Sigmoid colon (tissue), 7 donors: ENCODE measurements at places on chromosomes 13 and 19. TPM values are rescaled to one million over a fixed set of nuclear protein-coding genes. Genes with fewer than 3 reads are reported as not detected.

- no peak overlapping the region for H3K4me3 ChIP-seq
- peaks cover 8% of the 10 kb centered on the region for H3K27me3 ChIP-seq
- peaks cover 3% of the 10 kb centered on the region for H3K36me3 ChIP-seq
- peaks cover 13% of the 10 kb centered on the region for H3K4me1 ChIP-seq
Observed at GRCh38 chr19:2726904-2727639, 5.9 kb upstream of the DIRAS1 start.

GRCh38 chr13:99757756-99758459 lies 213.7 kb downstream of the ZIC5 start:
- no peaks in the 10 kb centered on the region for H3K36me3 ChIP-seq
- H3K4me1 ChIP-seq: no peaks in the 10 kb centered on the region
- H3K27me3 ChIP-seq: no peaks in the 10 kb centered on the region
- DNase-seq: no peak

GRCh38 chr13:99133230-99133629 lies 67.4 kb upstream of the UBAC2 start:
- H3K27ac ChIP-seq: no peak overlapping the region
- H3K4me1 ChIP-seq: no peaks in the 10 kb centered on the region
- H3K27me3 ChIP-seq: no peaks in the 10 kb centered on the region
- H3K4me3 ChIP-seq: no peak overlapping the region
- no peak for DNase-seq

- H3K4me3 ChIP-seq: no peak overlapping the region
- peaks cover 29% of the 10 kb centered on the region for H3K27me3 ChIP-seq
- peak; percentile 86 for DNase-seq
- no peak overlapping the region for H3K27ac ChIP-seq
Observed at GRCh38 chr19:55088543-55089341, 13.1 kb downstream of the EPS8L1 start.

DNA sequence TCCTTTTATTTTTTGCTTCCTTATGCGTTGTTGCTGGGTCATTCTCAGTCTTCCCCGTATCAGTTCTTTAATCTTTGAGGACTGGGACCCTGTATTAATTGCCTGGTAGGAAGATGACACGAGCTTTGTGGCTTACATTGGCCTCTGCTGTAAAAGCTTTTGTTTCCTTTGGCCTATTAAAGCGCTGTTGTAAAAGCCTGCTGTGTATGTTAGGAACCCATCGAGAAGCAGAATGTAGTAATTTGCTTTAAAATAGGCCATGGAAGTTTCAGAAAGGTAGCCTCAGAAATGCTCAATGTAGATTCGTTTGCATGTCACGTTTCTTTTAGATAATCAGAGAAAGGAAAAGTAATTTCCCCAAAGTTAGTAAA lies 257.5 kb upstream of the STARD13 start:
- peak overlapping the region; percentile 34 for H3K4me3 ChIP-seq
- no peak for DNase-seq
- H3K36me3 ChIP-seq: no peaks in the 10 kb centered on the region
- H3K27me3 ChIP-seq: no peaks in the 10 kb centered on the region

SLITRK5 gene
- 0.54 TPM for total RNA-seq

TTC9B gene
- total RNA-seq: not detected

GRCh38 chr13:28041031-28041461 lies 52.6 kb upstream of the URAD start:
- no peaks in the 10 kb centered on the region for H3K27me3 ChIP-seq
- no peaks in the 10 kb centered on the region for H3K4me1 ChIP-seq
- no peak overlapping the region for H3K27ac ChIP-seq
- no peak for DNase-seq

DNA sequence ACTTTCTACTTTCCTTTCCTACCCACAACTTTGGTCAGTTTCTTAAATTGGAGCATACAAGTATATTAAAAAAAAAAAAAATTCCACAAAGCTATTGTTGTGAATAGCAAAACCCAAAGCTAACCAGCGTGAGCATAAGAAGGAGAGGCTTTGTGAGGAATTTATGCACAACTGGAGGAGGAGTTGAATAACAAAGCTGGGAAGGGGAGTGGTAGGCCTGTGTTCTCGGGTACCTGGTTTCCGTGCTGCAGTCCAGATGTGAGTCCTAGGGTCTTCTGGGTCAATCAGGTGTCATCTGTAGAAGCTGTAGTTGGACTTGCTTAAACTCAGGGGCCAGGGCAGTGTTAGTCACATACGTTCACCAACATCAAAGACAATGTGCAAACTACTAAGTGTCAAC lies 422.5 kb upstream of the SGCG start:
- H3K36me3 ChIP-seq: no peaks in the 10 kb centered on the region
- no peak overlapping the region for H3K4me3 ChIP-seq
- H3K27ac ChIP-seq: no peak overlapping the region
- H3K27me3 ChIP-seq: no peaks in the 10 kb centered on the region

SNRPD2 gene
- 237 TPM for total RNA-seq

DNA sequence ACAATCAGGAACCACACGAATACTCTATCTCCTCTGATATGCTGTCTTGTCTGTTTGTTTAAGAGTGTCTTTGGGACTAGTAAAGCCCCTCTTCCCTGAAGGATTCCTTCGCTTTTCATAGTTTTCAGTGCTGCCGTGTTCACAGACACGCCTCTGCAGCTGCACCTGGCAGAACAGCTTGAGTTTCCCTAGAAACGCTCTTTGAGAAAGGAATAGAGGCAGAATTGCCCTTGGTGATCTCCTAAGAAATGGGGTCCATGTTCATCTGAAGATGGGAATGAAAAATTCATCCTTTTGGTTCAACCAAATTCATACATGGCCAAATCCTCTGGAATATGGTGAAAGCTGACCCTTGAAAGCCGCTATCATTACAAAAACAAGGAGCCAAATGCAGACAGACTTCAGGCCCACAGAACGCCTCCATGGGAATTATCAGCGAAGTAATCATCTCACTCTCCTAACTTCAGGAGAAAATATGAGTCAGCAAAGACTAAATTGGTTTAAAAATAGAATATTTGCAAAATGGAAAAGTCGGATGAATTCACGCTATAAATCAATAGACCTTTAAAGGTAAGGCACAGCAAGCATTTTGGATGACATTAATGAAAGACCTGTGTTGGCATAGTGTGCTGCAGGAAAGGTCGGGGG lies 5.5 kb downstream of the SACS start:
- no peaks in the 10 kb centered on the region for H3K36me3 ChIP-seq
- H3K4me1 ChIP-seq: peaks cover 54% of the 10 kb centered on the region
- peak overlapping the region; percentile 9 for H3K4me3 ChIP-seq
- no peak for DNase-seq

VAV1 gene
- 4.6 TPM for total RNA-seq

FAM83E gene
- not detected for total RNA-seq

GRCh38 chr19:32581705-32582179 lies 752 bp downstream of the PDCD5 start:
- no peaks in the 10 kb centered on the region for H3K4me1 ChIP-seq
- no peak for DNase-seq
- peak overlapping the region; percentile 86 for H3K27ac ChIP-seq
- no peaks in the 10 kb centered on the region for H3K27me3 ChIP-seq
- no peaks in the 10 kb centered on the region for H3K36me3 ChIP-seq

GRCh38 chr19:49761249-49761624 lies 1.9 kb downstream of the TSKS start:
- H3K4me3 ChIP-seq: no peak overlapping the region
- H3K4me1 ChIP-seq: peaks cover 7% of the 10 kb centered on the region
- H3K36me3 ChIP-seq: no peaks in the 10 kb centered on the region
- H3K27me3 ChIP-seq: no peaks in the 10 kb centered on the region

CRLF1 gene
- total RNA-seq: 28.5 TPM

DNA sequence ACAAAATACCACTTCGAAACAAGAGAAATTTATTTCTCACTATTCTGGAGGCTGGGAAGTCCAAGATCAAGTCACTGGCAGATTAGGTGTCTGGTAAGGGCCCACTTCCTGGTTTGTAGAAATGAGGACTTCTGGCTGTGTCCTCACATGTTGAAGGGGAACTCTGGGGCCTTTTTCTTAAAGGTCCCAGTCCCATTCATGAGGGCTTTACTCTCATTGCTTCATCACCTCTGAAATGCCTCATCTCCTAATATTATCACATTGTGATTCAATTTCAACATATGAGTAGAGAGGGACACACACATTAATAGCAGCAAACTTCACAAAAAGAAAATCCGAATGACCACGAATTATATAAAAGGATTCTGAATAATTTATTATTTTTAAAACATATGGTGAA lies 21.6 kb upstream of the SIGLEC14 start:
- DNase-seq: no peak
- H3K4me1 ChIP-seq: no peaks in the 10 kb centered on the region
- H3K4me3 ChIP-seq: no peak overlapping the region
- no peaks in the 10 kb centered on the region for H3K36me3 ChIP-seq
- no peak overlapping the region for H3K27ac ChIP-seq

B3GNT3 gene
- total RNA-seq: 0.55 TPM

- peak; percentile 39 for DNase-seq
- no peak overlapping the region for H3K4me3 ChIP-seq
- peaks cover 3% of the 10 kb centered on the region for H3K4me1 ChIP-seq
- H3K36me3 ChIP-seq: no peaks in the 10 kb centered on the region
- no peaks in the 10 kb centered on the region for H3K27me3 ChIP-seq
- no peak overlapping the region for H3K27ac ChIP-seq
Observed at GRCh38 chr13:113945857-113946408, 27.9 kb downstream of the C13orf46 start.

DNA sequence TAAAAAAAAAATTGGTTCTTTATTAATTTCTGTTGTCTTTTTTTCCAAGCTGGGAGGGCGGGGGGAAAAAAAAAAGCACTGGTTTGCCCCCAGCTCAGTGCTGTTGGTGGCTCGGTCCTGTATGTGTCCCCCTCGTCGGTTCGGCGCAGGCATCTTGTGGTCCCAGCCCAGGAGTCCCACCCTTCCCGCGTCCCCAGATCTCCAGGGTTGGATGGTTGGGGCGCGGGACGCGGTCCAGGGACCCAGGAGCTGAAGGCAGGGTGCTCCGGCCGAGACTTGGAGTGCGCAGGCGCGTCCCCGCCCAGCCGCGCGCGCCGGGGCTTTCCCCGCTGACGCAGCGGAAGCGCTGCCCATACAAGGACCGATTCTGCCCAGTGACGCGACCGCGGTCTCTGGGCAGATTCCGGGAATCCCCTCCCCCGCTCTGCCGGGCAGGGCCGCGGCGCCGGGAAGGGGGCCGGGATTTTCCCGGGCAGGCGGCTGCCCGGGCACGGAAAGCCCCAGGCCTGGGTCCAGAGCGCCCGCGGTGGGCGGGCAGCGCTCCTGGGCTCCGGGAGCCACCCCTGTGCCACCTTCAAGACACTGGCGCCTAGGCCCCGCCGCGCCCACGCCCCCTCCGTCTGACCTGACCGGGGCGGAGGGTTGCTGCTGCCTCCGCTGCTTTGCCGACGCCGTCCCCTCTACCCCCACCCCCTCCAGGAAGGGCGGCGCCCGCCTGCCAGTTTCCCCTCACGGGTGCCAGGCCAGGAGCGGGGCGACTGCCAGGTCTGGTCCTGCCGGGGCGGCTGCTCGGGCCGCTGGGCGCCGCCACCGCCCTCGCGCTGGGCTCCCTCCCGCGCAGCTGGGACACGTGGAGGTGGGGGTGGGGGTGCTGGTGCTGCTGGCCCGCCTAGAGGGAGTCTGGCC lies 2.3 kb downstream of the JUNB start:
- peak overlapping the region; percentile 98 for H3K27ac ChIP-seq
- H3K27me3 ChIP-seq: no peaks in the 10 kb centered on the region
- H3K36me3 ChIP-seq: no peaks in the 10 kb centered on the region
- H3K4me3 ChIP-seq: peak overlapping the region; percentile 95
- peaks cover 36% of the 10 kb centered on the region for H3K4me1 ChIP-seq

GNA15 gene
- total RNA-seq: 4.3 TPM

GRCh38 chr19:16208847-16209665 lies 11.3 kb downstream of the AP1M1 start:
- DNase-seq: peak; percentile 40
- H3K36me3 ChIP-seq: peaks cover 30% of the 10 kb centered on the region
- no peaks in the 10 kb centered on the region for H3K4me1 ChIP-seq
- no peak overlapping the region for H3K27ac ChIP-seq
- no peaks in the 10 kb centered on the region for H3K27me3 ChIP-seq
- H3K4me3 ChIP-seq: no peak overlapping the region

DNA sequence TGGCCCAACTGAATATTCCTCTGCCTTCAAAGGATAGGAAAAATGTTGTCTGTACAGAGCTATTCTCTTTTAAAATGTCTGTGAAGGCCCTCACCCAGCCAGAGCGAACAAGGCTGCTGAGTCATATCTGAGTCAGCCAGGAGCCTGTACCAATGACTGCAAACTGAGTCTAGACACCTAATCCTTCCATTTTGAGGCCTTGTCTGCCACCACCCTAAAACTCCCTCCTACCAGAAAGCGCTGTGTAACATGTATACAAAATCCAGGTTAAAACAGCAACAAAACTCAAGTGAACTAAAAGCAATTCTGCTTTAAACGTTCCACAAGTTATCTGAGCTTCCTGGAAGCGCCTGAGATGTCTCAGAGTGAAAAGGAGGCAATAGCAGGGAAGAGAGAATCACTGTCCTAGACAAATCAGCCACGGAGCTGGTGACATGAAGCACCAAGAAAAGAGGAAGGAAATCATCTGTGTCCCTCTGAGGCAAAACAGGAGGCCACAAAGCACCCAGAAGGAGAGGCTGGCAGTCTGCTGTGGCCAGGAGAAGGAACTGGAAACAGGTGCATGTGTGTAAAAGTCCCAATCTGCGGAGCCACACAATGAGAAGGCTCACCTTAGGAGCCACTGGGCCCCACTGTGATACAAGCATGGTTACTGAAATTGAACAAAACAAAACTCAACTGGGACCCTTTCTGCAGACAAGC lies 10.2 kb downstream of the DHRS12 start:
- no peaks in the 10 kb centered on the region for H3K27me3 ChIP-seq
- no peak overlapping the region for H3K4me3 ChIP-seq
- no peaks in the 10 kb centered on the region for H3K36me3 ChIP-seq
- H3K27ac ChIP-seq: peak overlapping the region; percentile 48
- peaks cover 10% of the 10 kb centered on the region for H3K4me1 ChIP-seq
- peak; percentile 45 for DNase-seq

DNA sequence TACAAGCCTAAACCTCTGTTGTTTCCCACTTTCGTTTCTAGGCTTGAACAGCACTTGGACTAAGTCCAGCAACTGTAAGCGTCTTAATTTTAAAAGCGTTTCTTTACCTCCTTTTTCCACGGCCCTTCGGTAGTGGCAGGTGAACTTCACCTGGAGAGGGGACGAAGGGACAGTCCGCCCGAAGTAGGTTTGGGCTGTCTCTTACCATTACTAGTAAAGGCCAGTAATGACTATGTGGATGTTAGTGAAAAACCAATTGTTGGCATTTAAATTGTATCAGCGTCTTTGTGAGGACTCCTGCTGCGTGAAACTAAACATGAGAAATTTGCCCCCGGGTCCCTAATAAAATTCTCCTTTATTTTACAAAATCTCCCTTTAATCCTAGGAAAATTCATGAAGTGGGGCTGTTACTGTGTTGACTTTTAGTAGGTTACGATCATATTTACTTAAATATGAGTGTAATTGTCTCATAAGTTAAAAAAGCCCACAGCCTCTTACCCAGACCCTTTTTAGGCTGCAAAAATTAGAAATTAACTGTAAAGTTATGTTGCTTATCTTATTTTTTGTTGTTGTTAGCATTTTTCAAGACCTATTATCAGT lies 983 bp downstream of the ITM2B start:
- no peaks in the 10 kb centered on the region for H3K27me3 ChIP-seq
- peak; percentile 65 for DNase-seq
- H3K4me3 ChIP-seq: peak overlapping the region; percentile 98
- no peaks in the 10 kb centered on the region for H3K36me3 ChIP-seq
